ENCODE measurements at places on chromosomes 2 and 18. TPM values are rescaled to one million over a fixed set of nuclear protein-coding genes. Genes with fewer than 3 reads are reported as not detected.
A peak's percentile ranks its signal among the peaks of the same experiment; 100 is the strongest.

The HK2 gene
- total RNA-seq, result 20.0 TPM

The GAREM1 gene
- 11.4 TPM for total RNA-seq

The SUCLG1 gene
- total RNA-seq, result 79.4 TPM

The ALLC gene
- 0.16 TPM for total RNA-seq

The LRRC30 gene
- not detected for total RNA-seq

The CHRNG gene
- total RNA-seq, result not detected

The SAG gene
- total RNA-seq, result not detected

The SPATS2L gene
- 110 TPM for total RNA-seq

DNA sequence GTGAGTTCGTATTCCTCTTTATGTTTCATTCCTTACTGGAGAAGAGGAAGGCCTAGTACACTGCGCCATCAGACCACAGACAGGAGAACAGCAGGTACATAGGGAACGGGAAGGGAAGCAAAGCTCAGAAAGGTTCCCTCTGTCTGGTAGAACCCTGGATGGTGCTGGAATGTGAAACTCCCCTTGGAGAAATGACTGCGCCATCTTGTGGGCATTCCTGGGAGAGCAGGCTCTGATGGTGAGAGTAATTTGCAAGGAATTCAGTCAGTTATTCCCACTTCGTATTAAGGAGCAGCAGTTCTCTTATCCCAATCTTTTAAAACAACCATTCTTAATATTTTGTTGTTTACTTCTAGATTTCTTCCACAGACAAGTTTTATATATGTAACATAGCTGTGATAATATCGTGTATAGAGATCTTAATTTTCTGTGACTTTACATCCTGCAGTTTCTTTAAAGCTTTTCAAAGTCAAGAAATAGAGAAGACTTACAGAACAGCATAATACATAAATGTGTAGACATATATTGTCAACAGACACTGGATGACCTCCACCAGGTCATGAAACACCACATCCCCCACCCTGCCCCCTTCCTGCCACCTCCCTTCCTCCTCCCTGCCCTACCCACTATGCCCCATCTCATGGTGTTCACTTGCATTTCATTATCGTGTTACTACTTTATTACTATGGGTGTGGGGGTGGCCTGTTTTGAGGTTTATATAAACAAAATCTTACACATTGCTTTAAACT, 83.9 kb downstream of the ARHGEF4 start:
- DNase-seq, result peak; percentile 75

- no peak for DNase-seq
Measured at GRCh38 chr2:165681841-165682240, 112.2 kb downstream of the GALNT3 start.

DNA sequence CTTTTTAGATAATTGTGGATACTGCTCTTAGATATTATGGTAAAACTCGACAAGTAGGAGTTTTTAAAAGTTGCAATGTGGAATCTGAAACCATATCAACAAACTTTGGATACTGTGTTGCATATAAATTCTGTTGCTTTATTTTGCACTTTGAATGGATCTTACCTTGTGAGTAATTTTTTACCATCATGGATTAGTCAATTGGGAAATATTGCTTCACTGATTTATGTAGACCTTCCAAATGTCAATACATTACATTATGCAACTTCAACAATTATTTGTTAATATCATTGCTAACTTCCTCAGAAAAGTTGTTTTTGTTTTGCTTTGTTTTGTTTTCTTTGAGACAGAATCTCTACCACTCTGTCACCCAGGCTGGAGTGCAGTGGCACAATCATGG, 102.0 kb upstream of the SLC38A11 start:
- no peak for DNase-seq

DNA sequence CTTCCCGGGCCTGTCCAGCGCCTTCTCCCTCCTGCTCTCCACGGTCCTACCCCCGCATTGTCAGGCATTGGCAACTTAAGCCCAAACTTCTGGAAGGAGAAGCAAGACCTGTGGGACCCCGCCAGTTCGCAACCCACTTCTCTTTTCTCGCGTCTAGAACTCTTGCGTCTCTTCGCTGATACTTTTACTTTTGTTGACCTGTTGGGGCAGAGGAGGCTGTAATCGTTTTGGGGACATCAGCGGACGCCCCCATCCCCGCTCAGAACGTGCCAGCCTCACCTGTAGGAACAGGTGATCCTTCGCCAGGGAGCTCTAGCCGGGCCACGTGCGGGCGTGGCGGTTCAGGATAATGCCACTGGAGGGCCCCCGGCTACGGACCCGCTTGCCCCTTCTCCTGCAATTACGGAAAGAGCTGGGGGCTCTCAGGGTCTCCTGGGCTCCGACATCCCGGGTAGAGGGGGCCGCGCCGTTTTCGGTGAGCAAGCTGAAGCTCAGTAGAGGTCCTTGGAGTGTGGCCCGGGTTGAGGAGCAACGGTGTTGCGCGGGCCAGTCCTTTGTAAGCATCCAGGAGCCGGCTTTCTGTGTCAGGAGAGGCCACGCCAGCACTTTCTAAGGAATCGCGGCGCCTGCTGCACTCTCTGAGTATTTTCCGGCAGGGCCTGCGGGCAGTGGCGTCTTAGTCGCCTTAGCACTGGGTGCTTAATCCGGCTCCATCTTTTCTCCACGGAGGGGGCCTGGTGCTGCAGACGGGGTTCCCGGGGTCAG, 1.6 kb downstream of the MTCL1 start:
- peak; percentile 47 for DNase-seq

GRCh38 chr2:159077869-159078268, 109.4 kb downstream of the TANC1 start:
- no peak for DNase-seq

DNA sequence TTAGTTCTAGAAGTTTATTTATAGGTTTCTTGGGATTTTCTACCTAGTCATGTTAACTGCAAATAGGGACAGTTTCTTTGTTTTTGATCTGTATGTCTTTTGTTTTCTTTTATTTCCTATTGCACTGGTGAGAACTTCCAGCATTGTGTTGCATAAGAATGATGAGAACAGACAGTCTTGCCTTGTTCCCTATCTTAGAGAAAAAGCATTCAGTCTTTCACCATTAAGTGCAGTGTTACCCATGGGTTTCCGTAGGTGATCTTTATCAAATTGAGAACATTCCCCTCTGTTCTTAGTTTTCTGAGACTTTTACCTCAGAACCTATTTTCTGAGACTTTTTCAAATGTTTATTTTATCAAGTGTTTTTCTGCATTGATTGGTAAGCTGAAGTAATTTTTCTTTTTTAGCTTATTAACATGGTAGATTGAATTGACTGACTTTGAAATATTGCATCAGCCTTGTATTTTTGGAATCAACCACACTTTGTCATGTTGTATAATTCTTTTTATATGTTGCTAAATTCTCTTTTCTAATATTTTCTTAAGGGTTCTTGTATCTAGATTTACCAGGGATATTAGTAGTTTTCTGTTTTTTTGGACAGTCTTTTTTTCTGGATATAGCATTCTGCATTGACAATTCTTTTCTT, 17.2 kb downstream of the MFSD6 start:
- no peak for DNase-seq
